Caudate nucleus (tissue), 63 donors: ENCODE measurements at places on chromosomes 1 and 21.

DNA sequence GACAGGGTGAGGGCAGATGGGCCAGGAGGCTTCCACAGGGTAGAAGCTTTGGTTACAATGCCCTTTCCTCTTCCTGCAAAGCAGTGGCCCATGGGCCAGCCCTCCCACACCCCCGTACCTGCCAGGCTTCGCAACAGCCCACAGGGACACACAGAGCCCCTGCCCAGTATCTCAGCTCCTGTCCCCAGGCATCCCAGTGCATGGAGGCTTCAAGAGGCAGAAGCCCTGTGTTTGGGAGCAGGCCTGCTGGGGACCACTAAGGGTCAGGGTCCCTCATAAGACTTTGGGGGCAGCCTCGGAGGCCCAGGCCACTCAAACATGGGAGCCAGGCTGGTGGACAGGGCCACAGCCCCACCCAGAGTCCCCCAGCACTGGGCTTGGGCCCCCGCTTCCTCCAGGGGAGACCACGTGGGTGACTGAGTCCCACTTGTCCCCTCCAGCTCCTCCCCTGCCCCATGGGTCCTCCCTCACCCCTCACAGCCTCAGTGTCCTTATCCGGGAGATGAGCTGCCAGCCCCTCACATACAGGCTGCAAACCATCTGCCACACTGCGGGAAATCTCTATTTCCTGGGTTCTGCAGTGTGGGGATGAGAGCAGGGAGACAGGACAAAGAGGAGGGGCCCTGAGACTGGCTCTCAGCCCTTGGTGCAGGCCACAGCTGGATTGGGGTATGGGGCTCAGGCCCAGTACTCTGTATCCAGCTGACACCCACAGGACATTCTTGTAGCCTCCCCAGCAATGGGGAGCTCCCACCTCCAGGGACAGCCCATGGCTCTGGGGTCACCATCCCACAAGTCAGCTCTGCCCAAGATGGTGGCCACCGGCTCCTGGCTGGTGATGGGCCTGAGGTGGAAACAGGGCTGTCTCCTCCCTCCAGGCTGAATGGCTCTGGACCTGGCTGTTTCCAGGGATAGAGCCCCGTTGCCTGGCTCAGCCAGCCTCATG is 50.7 kb downstream of the WNT9A start:
- DNase-seq = no peak

GRCh38 chr1:16968372-16968771 is 12.0 kb downstream of the MFAP2 start:
- no peak for DNase-seq

DNA sequence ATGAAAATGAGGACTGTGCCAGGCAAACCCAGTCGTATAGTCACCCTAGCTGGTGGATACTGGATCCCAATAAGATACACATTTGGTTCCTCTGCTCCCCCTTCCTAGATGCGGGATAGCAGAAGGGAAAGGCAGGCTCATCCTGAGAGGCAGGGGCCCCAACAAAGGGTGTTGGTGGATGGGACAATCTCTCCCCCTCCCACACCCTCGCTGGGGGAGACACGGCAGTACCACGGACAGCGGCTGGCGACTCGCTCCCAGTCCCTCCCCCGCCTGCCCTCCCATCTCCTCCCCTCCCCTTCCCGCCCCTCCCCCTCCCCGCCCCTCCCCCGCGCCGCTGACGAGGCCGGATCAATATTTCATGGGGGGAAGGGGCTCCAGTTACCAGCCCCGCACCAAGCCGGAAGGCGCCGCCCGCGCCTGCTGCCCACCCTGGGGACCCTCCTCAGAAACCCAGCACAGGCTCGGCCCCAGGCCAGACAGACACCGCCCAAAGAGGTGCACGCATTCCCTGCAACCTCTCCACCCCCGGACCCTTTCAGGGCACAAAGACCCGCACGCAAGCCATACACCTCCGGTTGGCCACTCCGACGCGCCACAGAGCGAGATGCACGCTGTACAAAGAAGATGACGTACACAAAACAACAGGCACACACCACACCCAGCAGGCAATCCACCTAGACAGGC is 11.5 kb downstream of the RIMS3 start:
- no peak for DNase-seq

DNA sequence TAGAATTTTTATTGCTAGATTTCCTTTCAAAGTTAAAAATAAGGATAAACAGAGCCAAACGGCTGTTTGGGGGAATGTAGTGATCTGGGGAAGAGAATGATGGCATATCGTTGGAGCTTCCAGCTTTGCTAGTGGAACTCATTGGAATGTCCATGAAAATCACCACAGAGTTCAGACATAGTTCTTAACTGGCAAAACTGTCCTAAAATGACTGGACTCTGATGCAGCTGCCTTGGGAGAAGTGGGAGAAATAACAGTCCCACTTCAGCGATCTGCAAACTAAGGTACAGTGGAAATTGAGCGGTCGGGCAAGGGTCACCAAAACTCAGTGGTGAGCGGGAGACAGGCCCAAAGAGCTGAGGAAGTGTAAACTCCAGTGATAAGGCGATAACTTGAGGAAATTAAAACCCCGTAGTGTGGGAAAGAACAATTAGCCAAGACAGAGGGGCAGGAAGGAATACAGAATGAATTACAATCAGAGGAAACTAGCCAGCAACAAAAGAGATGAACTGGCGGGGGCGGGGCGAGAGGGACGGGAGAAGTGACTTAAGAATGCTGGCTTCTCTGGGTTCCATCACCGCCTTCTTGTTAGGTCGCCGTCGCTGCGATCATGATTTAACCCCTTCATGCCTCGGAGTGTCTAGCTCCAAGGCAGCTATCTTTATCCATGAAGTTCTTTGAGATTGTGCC is 89.8 kb upstream of the ARHGAP29 start:
- no peak for DNase-seq

DNA sequence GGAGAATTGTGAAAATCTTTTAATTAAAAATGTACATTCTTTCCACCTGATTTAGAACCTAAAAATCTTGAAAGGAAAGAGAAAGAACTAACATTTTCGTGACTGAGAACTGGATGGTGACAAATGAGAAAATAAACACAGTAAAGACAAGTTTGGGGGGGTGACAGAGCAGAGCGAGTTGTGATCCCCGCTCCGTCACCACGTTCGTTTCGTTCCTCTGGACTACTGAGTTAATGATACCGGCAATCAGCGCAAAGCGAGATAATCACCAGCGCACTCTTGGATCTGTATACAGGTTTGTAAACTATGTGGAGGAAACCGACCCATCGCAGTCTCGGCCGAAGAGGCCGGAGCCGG is 31.2 kb upstream of the CFAP126 start:
- no peak for DNase-seq

DNA sequence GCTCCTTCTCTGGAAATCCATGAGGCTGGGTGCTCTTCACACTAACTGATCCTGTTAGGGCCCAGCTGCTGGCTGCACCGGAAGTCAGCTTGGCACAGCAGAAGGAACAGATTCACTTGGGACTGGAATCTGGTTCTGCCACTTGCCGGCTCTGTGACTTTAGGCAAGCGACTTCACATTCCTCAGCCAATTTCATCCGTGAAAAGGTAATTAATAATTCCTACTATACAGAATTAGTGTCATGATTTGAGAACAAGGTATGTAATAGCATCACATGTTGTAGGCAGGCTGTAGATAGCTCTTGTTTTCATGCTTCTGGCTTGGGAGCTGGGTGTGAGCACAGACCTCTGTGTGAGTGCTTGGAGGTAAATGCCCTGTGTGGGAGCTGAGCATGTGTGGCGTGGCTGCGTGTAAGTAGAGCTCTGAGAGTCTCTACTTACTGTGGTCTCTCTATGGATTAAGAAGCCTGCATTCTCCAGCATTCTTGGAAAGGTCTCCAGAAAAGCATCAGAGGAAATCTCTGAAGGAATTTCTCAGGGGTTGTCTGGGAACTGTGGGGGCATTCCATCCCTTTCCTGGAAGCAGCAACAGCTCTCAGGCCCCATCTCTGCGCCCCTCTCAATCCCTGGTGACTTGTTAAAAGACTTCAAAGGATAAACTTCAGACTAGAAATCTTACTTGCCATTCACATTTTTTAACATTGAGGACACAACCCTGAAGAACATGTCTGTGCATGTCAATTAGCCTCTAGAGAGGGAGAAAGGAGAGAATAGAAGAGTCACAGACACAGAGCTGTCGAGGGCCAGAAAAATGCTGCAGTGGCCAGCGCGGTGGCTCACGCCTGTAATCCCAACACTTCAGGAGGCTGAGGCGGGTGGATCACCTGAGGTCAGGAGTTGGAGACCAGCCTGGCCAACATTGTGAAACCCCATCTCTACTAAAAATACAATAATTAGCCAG is 47.7 kb upstream of the PPM1J start:
- no peak for DNase-seq

GRCh38 chr1:202663131-202663530 is 47.1 kb downstream of the SYT2 start:
- DNase-seq = no peak

- DNase-seq = peak; percentile 68
Measured at GRCh38 chr1:42957880-42958487, 684 bp downstream of the SLC2A1 start.

DNA sequence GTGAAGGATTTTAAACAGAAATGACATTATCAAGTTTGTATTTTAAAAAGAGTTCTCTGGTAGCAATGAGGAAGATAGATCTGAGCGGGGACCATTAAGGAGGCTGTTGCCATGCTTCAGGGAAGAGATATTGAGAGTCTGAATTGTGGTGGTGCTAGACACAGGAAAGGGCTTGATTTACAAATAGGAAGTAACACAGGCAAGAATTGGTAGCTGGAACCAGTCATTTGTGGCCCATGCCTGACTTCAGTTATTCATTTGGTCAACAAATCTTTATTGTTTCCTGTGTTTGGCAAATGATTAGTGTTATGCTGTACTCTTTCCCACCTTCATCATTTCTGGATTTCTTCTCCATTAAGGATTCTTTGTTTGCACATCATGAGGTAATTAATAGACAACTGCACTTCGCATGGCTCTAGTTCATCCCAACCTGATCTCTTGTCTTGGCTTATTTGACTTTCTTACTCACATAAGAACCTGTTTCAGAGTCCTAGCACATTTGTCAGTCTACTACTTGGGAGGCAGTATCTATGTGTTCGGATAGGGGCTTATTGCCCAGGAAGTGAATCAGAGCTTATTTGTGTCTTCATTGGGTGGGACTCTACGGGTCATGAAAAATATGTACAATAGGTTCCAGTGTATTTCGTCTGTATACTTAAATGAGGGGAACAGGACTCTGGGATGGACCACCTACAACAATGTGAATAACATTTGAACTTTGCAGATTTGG is 32.3 kb downstream of the EEIG2 start:
- DNase-seq = no peak

GRCh38 chr1:71414179-71414578 is 333.3 kb upstream of the ZRANB2 start:
- no peak for DNase-seq

DNA sequence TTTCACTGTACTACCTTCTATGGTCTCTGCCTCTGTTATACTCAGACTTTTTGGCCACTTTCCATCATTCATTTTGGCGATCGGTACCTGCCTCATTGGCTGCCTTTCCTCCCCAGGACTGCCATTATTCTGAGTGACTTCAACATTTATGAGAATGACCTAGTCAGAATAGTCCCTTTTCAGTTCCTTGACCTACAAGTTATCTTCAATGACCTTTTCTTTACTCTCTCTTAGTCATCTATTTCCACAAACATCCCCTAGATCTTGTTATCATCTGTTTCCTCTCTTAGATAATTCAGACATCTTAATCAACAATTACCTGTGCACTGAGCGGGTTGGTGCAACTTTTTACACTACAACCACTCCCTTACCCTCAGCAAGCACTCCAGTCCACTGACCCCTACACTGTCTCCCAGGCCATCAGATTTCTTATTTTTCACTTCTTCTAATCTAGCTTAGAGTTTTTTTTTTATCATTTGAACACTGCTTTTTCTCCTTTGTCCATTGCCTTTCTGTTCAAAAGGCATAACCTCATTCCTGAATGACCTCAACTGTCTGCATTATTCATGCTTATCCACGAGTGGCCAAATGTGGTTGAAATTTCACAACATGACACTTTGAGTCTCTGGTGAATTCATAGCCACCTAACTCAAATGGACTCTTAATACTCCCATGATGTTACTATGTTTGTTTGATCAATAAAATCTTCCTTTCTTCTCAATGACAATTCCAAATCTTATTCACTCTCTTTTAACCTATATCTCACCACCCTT is 112.7 kb downstream of the HMCN1 start:
- DNase-seq = no peak

DNA sequence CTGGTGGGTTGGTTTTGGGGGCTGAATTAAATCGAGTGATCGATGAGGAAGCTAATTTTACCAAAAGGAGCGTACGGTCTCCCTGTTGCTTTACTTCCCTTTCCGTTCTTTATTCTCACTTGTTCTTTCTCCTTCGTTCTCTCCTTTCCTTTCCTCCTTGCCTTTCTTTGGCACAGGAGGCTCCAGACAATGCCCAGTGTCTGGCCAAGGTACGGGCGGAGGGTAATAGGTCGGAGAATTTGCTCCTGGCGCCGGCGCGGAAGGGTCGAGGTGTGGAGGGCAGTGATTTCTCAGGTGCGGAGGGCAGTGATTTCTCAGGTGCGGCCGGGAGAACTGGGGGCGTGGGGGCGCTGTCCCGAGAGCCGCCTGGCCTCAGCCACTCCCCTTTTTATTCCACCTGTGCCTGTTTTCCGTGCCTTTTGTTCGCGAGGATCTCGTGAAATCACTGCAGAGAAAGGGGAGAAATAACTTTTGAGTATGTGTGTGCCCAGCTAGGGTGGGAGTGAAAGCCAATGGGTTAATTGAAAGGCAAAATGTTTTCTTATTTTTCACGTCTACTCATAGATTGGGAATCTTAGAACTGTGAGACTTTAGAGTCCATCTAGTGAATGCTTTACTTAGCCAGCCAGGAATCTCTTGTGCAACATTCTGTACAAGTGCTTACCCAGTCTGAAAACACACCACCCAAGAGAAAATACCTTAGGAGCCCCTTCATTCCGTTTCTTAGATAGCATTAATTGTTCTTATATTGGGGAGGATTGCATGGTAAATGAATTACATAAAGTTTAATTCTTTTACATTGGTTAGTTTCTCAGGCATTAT is 1.3 kb downstream of the FNBP1L start:
- no peak for DNase-seq

DNA sequence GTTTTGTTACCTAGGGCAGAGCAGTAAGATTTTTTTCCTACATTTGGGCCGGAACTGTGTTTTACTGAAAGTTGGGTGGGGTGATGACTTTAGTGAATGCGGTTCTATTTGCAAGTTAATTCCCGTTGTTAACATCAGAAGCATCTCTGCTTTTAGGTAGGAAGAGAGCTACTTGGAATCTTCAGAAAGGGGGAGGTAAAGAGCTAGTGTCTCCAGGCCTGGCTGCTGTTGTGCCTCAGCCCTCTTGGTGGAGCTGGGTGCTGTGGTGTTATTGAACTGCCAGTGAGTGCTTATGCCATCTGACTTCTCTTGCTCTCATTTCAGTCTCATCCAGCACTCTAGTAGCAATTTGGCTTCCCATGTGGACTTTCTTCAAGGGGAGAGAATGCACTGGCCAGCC is 3.4 kb downstream of the KDM4A start:
- peak; percentile 14 for DNase-seq

DNA sequence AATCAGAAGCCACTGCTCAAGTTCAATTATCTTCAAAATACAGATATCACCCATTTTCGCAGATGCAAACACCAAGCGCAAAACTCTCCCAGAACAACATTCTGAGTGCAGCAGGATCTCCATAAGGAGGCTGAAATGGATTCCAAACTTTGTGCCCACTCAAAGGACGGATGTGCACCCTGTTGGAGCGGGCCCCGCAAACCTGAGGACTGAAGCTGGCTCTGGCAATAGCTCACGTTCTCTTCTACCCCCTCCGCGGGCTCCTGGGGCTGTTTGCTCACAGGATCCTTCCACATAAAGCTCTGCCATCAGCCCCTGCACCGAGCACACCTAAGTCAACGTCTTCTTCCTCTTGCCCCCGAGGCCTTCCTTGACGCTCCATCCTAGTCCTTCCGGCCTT is 11.7 kb upstream of the RCSD1 start:
- DNase-seq = no peak

- DNase-seq = no peak
Measured at GRCh38 chr1:48588061-48588460, 116.1 kb upstream of the SPATA6 start.
